ENCODE measurements at places on chromosomes 6 and 20.

- DNase-seq: no peak
Measured at GRCh38 chr20:22288957-22289356, 295.4 kb downstream of the FOXA2 start.

DNA sequence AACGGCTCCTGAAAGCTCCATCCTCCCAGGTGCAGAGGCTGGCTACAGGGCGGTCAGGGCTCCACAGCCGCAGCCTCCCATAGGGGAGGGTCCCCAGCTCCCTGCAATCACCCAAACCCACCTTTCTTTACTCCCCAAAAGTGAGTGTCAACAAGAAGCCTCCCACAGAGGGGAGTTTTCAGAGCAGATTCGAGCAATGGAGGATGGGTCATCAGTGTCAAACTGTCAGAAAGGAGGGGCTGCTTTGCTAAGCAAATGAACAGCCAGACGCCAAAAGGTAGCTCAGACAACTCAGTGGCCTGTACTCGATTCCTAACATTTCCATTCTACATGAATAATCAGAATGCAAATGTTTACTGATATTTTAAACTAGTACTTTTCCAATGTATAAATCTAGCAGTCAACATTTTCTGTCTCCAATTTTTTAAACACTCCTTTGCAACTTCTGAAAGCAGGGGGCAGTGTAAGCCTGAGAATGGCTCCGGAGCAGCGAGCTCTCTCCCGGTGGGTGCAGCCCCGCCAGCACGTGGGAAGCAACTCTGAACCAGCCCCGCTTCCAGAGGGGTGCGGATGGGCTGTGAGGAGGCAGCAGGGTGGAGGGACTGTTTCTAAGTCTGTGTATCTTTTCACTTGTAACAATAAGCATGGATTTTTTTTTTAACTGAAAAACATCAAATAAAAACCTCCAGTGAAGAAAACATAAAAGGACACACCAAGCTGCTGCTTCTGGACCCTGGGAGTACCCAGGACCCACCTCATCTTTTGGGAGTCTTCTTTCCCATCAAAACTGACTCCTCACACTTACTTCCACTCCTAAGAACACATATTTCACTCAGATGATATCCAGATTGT is 54.9 kb downstream of the TAF4 start:
- peak; percentile 74 for DNase-seq

GRCh38 chr20:17816804-17817587 is 117.2 kb downstream of the BANF2 start:
- DNase-seq: no peak

GRCh38 chr6:111441678-111442243 is 41.3 kb downstream of the REV3L start:
- DNase-seq: no peak

- no peak for DNase-seq
Measured at GRCh38 chr20:51122931-51123658, 100.2 kb upstream of the KCNG1 start.

DNA sequence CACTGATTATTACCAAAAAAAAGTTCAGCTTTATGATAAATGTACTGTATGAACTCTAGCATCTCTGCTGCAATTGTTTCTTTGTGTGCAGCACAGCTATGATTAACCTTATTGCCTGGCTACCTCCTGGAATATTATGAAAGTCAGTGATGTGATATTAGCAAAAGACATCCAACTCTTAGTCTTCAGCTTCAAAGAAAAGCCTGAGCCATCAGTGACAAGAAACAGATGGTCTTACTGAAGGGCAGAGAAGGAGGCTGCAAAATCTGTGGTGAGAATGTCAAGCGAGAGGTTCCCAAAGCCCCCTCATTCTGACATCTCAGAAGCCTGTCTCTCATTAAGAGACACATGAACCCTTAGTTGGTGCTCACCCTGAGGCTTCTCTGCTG is 89.4 kb upstream of the TNFAIP3 start:
- no peak for DNase-seq

GRCh38 chr20:2217857-2218539 is 77.8 kb upstream of the TGM3 start:
- peak; percentile 20 for DNase-seq

DNA sequence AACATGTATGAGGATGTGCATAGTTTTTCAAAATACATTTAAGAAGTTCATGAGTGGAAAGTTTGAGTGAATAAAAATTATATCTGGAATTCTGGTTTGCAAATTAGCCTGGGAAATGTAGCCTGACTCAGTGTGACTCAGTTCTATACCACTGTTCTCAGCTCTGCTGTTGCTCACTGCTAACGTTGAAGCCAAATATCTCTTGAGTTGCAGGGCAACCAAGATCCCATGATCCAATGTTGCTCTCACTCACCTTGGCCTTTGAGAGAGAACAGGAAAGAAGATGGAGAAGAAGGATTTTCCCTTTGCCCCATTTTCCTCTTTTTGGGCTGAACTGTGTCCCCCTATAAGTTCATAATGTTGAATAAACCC is 28.9 kb downstream of the PSMB9 start:
- DNase-seq: no peak

DNA sequence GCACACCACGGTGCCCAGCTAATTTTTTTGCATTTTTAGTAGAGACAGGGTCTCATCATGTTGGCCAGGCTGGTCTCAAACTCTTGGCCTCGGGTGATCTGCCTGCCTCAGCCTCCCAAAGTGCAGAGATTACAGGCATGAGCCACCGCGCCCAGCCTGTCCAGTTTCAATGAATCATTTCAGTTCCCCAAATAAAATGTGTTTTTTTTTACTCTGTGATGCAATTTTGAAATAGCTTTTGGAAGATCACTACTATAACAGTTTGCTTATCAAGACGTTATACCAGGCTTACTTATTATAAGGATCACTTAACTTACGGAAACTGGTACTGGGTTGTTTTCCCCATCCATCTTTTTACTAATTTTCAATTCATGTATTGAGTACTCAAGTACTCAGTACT is 80.0 kb downstream of the SAMD5 start:
- DNase-seq: no peak

GRCh38 chr6:4093288-4093687 is 14.4 kb upstream of the FAM217A start:
- DNase-seq: no peak

- DNase-seq: no peak
Measured at GRCh38 chr20:46936415-46937156, 41.9 kb downstream of the EYA2 start.

GRCh38 chr6:41470331-41471063 is 75.7 kb upstream of the FOXP4 start:
- no peak for DNase-seq

DNA sequence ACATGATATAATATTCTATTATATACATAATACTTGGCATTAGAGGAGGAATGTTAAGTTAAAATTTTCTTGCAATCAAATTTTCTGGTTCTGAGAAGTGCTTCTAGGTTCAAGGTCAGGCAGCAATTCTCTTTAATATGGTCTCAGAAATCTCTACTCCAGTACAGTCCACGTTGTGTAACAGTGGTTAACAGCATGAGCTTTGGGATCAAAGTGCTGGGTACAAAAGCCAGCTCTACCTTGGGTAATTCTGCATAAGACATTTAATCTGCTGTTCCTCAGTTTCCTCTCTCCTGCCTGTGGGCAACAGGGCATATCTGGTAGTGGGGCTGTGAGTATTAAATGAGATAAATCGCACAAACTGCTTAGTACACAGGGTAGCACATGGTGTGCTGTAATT is 437.8 kb downstream of the CDC5L start:
- no peak for DNase-seq

GRCh38 chr6:149888659-149889058 is 9.3 kb downstream of the RAET1E start:
- no peak for DNase-seq

DNA sequence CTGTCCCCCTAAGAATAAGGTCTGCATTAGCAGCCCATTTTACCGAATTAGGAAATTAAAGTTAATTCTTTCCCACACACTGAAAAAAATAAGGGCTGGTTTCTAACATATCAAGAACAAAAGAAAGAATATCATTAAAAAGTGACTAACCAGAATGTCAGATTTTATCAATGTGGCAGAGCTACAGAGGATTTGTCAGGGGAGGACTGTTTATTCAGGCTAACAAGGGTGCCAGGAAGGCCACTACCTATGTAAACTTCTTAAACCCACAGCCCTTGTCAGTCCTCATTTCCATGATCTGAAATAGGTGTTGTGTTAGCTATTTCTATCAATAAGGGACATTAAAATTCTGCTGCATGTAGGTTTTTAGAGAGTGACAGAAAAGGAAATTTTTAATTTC is 76.4 kb downstream of the BACH2 start:
- no peak for DNase-seq

- no peak for DNase-seq
Measured at GRCh38 chr6:24859608-24860200, 61.0 kb upstream of the ARMH2 start.

GRCh38 chr6:45467853-45468252 is 90.1 kb upstream of the SUPT3H start:
- no peak for DNase-seq

DNA sequence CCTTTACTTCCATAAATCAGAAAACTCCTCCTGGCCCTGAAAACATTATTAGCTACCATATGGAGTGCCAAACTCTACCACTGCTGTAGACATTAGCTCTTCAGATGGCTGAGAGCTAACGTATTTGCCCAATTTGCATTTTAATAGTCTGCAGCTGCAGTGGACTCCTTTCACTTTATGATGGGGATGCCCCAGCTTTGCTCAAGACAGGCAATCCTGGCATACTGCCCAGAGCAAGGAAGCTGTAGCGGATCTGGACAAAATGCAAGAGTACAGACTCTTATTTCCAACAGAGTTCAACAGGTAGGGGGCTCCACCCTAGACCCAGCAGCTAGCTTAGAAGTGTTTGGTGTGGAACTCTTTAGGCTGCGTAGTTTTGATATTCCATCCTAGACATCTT is 246.7 kb downstream of the FOXC1 start:
- no peak for DNase-seq

DNA sequence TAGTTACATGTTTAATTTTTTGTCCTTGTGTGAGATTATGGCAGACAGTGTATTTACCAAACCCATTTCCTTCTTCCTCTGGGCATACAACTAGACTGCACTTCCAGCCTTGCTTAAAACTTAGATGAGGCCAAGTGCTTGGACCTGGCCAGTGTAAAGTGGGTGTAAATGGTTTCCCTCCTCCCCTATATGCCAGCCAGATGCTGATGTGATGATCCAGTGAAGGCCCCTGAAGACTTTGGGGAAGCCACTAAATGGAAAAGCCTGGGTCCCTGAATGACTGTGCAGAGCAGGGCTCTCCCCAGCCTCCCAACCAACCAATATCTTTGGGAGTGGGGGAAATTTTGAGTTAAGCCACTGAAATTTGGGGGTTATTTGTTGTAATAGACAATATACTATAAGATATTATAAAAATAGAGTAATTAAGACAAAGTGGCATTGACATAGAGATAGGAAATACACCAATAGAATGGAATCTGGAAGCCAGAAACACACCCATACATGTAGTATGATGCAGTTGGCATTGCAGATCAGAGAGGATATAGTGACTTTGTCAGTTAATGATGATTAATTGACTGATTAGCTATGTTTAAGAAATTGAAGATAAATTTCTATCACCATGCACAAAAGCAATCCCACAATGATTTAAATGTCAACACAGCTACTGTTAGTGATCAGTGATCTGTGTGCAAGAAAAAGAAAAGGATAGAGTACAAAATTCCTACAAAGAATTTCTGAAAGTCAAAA is 10.4 kb upstream of the SNX9 start:
- DNase-seq: no peak

- no peak for DNase-seq
Measured at GRCh38 chr6:95819939-95820338, 195.8 kb upstream of the FUT9 start.

- no peak for DNase-seq
Measured at GRCh38 chr20:24236201-24236600, 233.2 kb upstream of the SYNDIG1 start.

DNA sequence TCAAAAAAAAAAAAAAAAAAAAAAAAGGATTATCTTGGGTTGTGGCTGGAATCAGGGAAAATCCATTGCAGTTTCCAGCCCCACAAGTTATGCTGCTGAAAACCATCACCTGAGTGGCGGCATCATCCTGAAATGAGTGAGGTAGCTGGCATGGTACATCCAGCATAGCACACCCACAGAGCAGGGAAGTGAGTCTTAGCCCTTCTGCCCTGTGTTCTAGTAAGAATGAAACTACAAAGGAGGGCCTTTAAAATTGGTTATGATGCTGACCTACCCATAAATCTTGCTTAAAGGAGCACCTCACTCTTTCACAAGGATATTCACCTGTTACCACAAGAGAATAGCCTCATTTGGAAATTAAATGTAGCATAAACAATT is 119.2 kb downstream of the NFATC2 start:
- DNase-seq: no peak

DNA sequence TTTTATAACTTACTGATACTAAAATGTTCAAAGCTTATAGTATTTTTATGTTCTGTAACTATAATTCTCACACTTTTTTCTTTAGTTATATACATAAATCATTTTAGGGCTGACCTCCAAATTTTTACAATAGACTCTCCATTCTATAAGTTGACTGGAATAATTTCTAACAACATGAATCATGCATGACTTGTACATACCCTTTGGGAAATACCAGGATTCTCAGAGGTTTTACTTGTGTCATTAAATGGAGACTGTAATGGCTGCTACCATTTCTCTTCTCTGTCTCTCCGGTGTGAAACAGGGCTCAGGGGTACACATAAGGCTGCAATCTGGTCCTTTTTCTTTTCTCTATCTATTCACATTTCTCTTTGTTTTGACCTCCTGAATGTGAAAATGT is 222.2 kb upstream of the FLRT3 start:
- no peak for DNase-seq

- DNase-seq: peak; percentile 43
Measured at GRCh38 chr6:145887969-145888368, 73.4 kb upstream of the FBXO30 start.

DNA sequence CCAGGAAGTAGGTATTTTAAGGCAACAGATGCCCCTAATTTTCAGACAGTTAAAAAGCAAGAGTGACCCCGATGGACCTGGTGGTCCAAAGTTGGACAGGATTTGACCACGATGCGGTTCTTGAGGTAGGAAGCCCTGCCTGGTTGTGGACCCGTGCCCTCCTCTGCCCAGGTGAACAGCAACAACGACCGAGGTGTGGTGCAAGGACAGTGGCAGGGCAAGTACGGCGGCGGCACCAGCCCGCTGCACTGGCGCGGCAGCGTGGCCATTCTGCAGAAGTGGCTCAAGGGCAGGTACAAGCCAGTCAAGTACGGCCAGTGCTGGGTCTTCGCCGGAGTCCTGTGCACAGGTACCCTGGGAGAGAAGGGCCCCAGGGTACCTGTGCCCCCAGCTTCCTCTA is 18.7 kb downstream of the TGM6 start:
- DNase-seq: no peak

DNA sequence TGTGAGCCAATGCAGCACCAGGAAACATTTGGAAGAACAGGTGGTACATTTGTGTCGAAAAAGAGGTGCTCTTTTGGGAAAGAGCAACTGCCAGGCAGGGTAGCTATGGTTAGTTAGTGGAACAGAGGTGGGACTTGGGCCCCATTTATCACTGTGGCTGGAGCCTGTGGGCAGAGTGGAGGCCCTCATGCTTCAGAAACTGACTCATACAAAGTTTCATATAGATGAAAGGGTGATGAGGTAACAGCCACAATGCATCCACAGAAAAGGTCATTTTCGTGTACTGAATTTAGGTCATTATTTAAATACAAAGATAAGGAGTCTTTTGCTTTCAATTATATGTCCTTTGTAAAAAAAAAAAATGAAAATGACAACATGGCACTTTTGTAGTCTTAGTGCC is 76.4 kb upstream of the HS3ST5 start:
- DNase-seq: no peak

GRCh38 chr6:26159357-26160273 is 72.4 kb downstream of the HFE start:
- DNase-seq: no peak
